ENCODE measurements at places on chromosomes 16 and 17.

- H3K4me1 ChIP-seq: no peaks in the 10 kb centered on the region
- no peak overlapping the region for H3K27ac ChIP-seq
- no peaks in the 10 kb centered on the region for H3K27me3 ChIP-seq
- H3K36me3 ChIP-seq: no peaks in the 10 kb centered on the region
- no peak overlapping the region for H3K4me3 ChIP-seq
- DNase-seq: no peak
Observed at GRCh38 chr16:9469512-9469911, 378.1 kb downstream of the HAPSTR1 start.

- no peak overlapping the region for H3K27ac ChIP-seq
- no peak for DNase-seq
- H3K36me3 ChIP-seq: no peaks in the 10 kb centered on the region
- H3K4me3 ChIP-seq: no peak overlapping the region
Observed at GRCh38 chr16:74990832-74991231, 5.9 kb upstream of the WDR59 start.

DNA sequence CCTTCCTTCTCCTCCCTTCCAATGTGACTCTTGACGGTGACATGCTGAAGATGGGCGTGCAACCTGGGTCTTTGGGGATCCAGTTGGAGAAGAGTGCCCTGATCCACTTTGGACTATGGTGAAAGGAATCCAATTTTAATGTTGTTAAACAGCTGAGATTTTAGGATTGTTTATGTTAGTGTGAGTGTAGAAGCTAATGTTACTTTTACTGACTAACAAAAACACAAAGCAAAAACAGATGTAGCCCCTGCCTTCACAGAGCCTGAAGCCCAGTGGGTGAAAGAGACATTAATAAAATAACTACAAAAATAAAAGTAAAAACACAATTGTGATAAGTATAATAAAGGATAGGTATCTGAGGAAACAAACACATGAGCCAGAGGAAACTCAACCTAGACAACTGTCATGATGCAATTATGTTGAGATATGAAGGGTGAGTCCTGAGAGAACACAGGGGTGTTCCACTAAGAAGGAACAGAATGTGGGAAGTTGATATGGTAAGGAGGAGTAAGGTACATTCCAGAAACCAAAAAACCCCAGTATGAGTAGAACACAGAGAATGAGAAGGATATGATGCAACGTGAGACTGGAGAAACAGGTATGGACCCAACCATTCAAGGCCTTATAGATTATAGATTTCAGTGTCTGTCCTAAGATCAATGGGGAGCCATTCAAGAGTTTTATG, 115.1 kb upstream of the PMFBP1 start:
- H3K4me3 ChIP-seq: no peak overlapping the region
- H3K4me1 ChIP-seq: no peaks in the 10 kb centered on the region
- H3K27me3 ChIP-seq: no peaks in the 10 kb centered on the region
- no peak overlapping the region for H3K27ac ChIP-seq
- H3K36me3 ChIP-seq: no peaks in the 10 kb centered on the region

DNA sequence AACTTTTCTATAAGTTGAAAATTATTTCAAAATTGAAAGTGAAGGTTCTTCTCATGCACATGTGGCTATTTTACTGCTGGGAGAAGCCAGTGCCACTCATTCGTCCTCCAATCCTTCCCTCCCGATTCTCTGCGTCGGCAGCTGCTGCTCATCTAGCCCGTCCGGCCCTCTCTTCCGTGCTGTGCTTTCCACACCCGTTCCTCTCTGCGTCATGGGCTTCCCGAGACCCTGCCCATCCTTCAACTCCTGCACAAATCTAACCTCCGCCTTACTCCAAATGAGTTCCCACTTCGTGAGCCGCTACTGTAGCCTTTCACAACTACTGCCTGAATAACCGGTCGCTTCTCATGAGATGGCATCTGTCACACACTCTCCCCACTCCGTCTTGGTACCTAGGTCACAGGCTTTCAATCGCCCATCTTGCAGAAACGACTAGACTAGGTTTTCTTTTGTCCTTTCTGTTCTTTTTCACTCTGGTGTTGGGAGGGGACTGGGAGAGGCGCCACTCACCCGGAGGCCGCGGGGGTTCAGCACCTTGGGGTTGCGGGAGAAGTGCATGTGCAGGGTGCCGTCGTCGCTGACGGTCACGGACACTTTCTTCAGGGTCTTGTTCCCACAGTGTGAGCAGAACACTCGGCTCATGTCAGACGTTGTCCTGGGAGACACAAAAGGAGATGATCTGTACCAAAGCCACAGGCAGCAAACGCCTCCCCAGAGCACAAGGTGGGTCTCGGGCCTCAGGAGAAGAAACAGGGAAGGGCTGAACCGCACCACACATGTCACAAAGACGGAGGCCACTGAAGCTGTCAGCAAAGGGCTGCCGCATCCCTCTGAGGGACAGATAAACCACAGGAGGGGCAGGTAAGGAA, 10.1 kb downstream of the NOB1 start:
- no peak overlapping the region for H3K4me3 ChIP-seq
- H3K27ac ChIP-seq: no peak overlapping the region
- no peak for DNase-seq
- peaks cover 6% of the 10 kb centered on the region for H3K4me1 ChIP-seq
- H3K36me3 ChIP-seq: peaks cover 9% of the 10 kb centered on the region
- no peaks in the 10 kb centered on the region for H3K27me3 ChIP-seq

DNA sequence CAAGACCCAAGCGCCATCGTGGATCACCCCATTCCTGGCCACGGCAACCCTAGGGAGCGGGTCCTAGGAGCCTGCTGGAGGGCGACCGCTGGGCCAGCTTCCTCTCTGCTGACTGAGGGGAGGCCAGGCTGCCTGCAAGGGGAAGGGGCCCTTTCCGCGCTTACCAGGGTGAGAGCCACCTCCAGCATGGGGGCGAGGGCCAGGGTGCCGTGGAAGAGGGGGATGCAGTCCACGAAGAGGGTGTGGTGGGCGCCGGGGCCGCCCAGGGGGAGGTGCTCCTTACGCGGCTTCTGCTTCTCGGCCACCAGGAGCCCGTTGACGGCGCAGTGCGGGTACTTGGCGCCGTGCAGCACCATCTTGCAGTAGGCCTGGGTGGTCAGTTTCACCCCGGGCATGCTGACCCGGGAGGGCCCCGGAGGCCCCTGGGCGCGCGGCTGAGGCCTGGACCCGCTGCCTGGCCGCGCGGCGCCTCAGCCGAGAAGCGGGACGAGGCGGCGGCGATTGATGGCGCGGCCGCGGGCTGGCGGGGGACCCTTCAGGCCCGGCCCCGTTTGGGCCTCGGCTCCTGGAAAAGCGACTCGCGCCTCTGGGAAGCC, 345 bp downstream of the EMC8 start:
- peak overlapping the region; percentile 89 for H3K27ac ChIP-seq
- peak overlapping the region; percentile 93 for H3K4me3 ChIP-seq
- no peaks in the 10 kb centered on the region for H3K27me3 ChIP-seq
- peak; percentile 29 for DNase-seq

GRCh38 chr17:2253362-2253761, 50.2 kb downstream of the SMG6 start:
- DNase-seq: no peak
- no peak overlapping the region for H3K4me3 ChIP-seq
- H3K27ac ChIP-seq: no peak overlapping the region
- no peaks in the 10 kb centered on the region for H3K4me1 ChIP-seq
- no peaks in the 10 kb centered on the region for H3K27me3 ChIP-seq
- H3K36me3 ChIP-seq: no peaks in the 10 kb centered on the region

GRCh38 chr17:10094797-10095196, 103.6 kb downstream of the GAS7 start:
- no peak overlapping the region for H3K4me3 ChIP-seq
- no peak overlapping the region for H3K27ac ChIP-seq
- no peaks in the 10 kb centered on the region for H3K27me3 ChIP-seq
- no peaks in the 10 kb centered on the region for H3K36me3 ChIP-seq

DNA sequence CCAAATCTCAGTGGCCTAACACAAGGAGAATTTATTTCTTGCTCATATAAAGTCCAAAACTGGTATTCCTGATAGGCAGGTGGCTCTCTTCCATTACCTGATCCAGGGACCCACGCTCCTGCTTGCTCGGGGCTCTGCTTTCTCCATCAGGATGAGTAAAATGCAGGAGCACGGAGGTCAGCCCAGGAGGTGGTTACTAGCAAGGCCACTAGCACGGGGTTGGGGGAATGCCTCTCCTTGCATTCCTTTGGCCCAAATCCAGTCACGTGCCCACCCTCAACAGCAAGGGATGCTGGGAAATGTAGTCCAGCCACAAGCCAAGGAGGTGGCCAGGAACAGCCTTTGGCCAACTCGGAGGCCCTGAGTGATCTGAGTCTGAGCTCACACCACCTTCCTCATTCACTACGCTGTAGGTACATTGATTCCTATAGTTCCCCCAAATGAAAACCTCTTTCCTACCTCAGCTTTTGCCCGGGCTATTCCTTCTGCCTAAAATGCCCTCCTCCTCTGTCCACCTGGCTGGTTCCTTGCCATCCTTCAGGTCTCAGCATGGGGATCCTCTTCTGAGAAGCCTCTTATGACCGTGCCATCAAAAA, 38.3 kb upstream of the HAPSTR1 start:
- peak; percentile 46 for DNase-seq
- no peaks in the 10 kb centered on the region for H3K36me3 ChIP-seq
- no peaks in the 10 kb centered on the region for H3K27me3 ChIP-seq
- H3K27ac ChIP-seq: no peak overlapping the region
- no peak overlapping the region for H3K4me3 ChIP-seq
- H3K4me1 ChIP-seq: peaks cover 1% of the 10 kb centered on the region

DNA sequence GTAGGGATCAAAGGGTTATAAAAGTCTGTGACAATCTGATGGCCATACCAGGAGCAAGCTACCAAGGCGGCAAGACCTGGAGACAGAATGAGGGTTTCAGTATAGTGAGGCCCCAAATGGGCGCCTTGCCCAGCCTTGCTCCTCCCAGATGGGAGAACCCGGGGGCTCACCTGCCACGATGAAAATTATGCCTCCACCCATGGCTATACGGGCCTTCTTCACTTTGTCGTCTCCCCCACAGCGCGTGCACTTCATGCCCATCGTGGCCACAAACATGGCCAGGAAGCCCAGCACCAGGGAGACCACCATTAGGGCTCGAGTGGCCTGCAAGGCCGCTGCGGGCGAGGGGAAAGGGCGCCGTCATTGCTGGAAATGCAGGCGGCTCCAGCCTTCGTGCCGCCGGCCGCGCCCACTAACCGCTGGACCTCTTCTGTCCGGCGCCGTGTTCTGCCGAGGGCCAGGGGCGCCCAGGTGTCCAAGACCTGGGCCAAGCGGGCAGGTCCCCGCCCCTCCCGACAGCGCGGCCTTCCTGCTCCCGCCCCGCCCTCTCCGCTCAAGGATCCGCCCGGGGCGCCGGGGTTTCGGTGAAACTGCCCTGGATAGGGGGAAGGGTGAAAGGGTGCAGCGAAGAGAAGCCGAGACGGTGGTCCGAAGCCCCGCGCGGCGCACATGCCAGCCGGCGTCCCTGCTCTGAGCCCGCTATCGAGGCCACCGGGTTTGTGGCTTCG, 1.5 kb downstream of the CLDN7 start:
- H3K27me3 ChIP-seq: no peaks in the 10 kb centered on the region
- H3K36me3 ChIP-seq: no peaks in the 10 kb centered on the region
- peak; percentile 86 for DNase-seq
- H3K4me3 ChIP-seq: peak overlapping the region; percentile 77

GRCh38 chr16:77290451-77291115, 91.4 kb downstream of the SYCE1L start:
- no peak overlapping the region for H3K27ac ChIP-seq
- H3K36me3 ChIP-seq: no peaks in the 10 kb centered on the region
- H3K4me1 ChIP-seq: no peaks in the 10 kb centered on the region
- no peak overlapping the region for H3K4me3 ChIP-seq
- H3K27me3 ChIP-seq: no peaks in the 10 kb centered on the region

- peak; percentile 88 for DNase-seq
- H3K27ac ChIP-seq: peak overlapping the region; percentile 87
- H3K4me3 ChIP-seq: peak overlapping the region; percentile 59
- no peaks in the 10 kb centered on the region for H3K36me3 ChIP-seq
- H3K27me3 ChIP-seq: no peaks in the 10 kb centered on the region
- no peaks in the 10 kb centered on the region for H3K4me1 ChIP-seq
Observed at GRCh38 chr16:49855280-49855821, 561 bp downstream of the ZNF423 start.

DNA sequence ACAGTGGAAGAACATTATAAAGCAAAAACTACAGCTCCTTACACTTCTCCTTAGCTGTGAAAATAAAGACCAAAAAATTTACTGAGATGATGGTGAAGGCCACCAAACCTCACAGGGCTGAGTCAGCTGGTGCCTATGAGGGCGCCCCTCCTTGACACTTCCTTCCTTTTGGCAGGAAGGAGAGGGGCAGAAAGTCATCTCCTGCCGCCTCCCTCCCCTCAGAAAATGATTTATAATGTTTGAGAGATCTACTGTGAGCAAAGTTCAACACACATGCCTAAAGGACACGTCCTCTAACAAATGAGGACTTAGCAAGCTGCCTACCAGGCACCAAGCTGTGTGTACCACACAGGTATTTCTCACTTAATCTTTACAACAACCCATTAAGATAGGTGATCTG, 245.7 kb downstream of the PRKCA start:
- DNase-seq: peak; percentile 41
- H3K36me3 ChIP-seq: no peaks in the 10 kb centered on the region
- peaks cover 15% of the 10 kb centered on the region for H3K4me1 ChIP-seq
- no peaks in the 10 kb centered on the region for H3K27me3 ChIP-seq
- H3K4me3 ChIP-seq: no peak overlapping the region

DNA sequence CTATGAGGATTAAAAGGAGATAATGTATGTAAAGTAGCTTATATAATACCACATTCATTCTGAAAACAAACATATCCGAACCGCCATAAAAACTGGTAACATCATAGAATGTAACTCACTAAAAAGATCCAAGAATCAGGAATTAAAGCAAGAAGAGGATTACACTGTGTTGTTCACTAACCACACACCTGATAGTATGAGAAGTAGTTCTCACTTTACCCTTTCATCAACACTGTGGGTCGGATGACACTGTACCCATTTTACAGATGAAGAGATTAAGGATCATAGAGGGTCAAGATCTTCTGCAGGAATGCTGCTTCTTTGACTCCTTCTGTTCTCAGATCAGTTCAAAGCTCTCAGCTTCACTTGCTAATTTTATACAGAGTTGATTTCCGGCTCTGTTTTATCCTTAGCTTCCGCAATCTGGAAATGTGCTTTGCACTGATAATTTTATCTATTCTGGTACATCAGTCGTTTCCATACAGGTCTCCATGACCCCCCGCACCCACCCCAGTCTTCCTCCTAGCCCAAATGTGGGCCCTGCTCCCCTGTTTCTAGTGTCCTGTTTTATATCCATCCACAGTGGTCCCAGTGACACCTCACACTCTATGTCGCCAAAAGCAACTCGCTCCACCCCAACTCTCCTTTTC, 288.6 kb upstream of the CCL2 start:
- no peaks in the 10 kb centered on the region for H3K36me3 ChIP-seq
- H3K27me3 ChIP-seq: no peaks in the 10 kb centered on the region
- no peak overlapping the region for H3K4me3 ChIP-seq
- H3K4me1 ChIP-seq: no peaks in the 10 kb centered on the region
- no peak for DNase-seq

DNA sequence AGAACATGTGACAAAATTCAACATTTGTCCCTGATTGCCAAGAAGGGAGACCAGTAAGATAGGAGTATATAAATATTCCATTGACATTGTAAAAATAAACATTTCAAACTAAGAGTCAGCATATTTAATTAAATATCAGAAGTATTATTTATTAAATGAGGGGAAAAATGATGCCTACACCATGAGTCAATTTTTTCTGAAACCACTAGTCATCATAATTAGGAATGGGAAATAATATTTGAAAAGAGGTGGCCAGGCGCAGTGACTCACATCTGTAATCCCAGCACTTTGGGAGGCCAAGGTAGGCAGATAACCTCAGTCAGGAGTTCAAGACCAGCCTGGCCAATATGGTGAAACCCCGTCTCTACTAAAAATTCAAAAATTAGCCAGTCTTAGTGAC, 2.1 kb downstream of the CMTM1 start:
- no peaks in the 10 kb centered on the region for H3K36me3 ChIP-seq
- DNase-seq: no peak
- H3K27ac ChIP-seq: no peak overlapping the region
- no peaks in the 10 kb centered on the region for H3K4me1 ChIP-seq
- H3K27me3 ChIP-seq: no peaks in the 10 kb centered on the region

Measured in colonic mucosa (tissue), 4 donors.